8988T (cell line): ENCODE measurements at places on chromosomes 2 and 18.

- DNase-seq = no peak
Measured at GRCh38 chr2:210528716-210529115, 27.7 kb upstream of the CPS1 start.

- DNase-seq = no peak
Measured at GRCh38 chr18:13730481-13730880, 4.0 kb downstream of the RNMT start.

GRCh38 chr2:201500534-201500933, 49.0 kb downstream of the STRADB start:
- no peak for DNase-seq

- DNase-seq = no peak
Measured at GRCh38 chr18:3647636-3648035, 197.7 kb downstream of the TGIF1 start.

DNA sequence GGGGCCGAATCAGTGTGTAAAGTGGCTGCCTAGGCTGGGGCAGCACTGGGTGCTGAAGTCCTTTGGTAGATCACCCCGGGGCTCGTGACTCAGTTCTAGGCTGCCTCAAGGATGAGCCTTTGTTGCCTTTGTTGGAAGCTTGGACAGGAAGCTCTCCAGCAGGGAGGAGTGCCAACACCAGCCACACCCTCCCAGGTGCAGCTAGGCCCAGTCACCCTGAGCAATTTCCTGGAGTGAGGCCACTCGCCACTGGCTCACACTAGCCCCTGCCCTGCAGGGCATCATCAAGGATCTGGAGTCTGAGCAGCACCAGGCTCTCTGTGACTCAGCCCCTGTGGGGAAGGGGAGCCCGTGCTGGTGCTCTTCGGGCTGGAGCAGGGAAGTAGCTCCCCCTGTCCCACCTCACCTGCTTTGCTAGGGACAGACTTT, 6.7 kb upstream of the SDC1 start:
- DNase-seq = peak; percentile 82

- DNase-seq = no peak
Measured at GRCh38 chr2:86704459-86704971, 15.6 kb upstream of the RMND5A start.

- no peak for DNase-seq
Measured at GRCh38 chr18:54217624-54218023, 6.8 kb downstream of the MBD2 start.

- no peak for DNase-seq
Measured at GRCh38 chr2:187826023-187826422, 271.8 kb upstream of the TFPI start.

DNA sequence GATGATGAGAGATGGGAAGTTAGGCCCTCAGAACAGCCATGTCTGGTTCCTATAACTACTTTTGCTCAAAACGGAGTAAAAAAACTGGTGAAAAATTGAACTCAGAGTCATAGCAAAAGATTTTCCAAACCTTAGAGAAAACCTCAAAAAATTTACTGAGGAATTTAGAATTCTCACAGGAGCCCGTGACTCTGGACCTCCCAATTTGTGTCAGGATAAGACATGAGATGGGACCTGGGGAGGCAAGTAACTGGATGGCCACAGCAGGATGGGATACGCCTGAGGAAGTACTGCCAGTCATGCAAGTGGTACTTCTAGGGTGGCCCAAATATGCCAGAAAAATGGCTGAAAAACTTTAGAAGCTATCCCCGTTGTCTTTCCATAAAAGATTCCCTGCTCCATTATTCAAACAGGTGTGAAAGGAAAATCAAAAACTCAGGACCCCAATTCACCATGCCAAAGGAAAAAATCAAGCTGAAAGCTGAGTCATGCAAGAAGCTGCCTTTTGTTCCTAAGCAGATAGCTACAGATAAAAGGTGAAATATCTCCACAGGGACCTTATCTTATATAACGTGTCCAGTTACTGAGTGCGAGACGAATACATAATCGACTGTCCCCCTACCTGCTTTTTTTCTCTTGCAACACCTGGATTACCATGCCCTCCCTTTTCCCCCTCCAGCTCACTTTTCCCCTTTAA, 34.1 kb upstream of the LIPG start:
- DNase-seq = no peak

DNA sequence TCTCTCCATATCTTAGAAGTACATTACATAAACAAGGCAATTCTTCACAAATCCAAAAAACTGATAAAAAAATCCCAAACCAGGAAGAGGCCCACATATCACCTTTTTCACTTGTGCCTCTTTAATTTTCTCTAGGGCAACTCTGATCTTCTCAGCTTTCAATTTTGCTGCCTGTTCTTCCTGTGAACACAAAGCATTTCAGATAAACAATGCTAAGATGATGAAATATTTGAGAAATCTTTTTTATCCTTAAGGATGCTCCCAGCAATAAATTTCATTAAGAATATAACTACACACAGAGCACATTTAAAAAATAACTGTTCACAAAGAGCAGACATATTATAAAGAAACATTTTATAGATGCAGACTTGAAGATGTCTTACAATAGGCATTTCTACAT, 73.4 kb downstream of the RAPH1 start:
- DNase-seq = no peak

- DNase-seq = no peak
Measured at GRCh38 chr2:8253781-8254180, 428.1 kb upstream of the ID2 start.

DNA sequence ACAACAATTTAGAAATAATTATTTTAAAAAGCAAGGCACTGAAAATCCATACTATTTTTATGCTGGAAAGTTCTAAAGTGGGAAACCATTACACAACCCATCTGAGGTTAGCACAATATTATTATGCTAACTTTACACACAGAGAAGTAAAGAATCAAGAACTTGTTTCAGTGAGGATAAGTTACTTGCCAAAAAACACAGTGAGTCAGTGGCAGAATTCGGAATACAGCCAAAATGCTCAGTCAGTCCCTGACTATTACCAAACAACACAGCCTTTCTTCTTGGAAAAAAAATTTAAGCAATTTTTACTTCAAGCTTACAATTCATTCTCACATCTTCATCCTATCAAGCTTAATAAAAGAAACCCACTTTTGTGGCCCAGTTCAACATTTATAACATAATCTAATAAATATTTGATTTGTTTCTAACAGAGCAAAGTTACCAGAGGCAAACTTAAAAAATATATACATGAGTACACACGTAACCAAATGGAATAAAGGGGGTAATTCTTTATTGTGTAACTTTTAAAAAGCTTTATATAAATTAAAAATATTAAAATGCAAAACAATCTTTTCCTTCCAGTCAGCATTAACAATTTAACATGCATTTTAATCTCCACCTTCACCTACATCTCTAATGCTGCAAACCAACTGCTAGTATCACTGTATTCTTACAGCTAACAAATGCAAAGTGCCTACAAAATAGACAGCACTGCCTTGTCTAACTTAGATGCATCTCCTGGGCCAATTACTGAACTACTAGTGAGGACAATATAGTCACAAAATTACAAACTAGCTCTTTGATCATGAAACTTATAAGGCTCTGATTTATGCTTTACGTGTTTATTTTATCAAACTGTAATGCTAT, 55.2 kb downstream of the CCDC88A start:
- no peak for DNase-seq

DNA sequence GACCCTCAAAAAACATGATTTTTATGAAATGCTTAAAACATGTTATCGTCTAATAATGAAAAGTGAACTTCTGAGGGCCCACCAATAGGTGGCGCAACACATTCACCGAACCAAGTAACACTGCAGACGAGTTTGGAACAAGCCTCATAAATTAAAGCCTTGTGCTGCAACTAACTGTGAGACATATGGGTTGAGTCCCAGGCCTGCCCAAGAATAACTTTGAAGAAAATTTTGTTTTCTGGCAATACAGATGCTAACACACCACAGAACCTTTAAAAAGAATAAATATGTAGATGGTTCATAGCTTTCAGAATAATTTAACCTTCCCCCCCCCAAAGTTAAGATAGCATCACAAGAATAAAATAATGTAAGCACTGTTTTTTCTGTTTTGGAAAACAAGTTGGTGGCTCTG, 285.9 kb downstream of the RNF144A start:
- DNase-seq = no peak

DNA sequence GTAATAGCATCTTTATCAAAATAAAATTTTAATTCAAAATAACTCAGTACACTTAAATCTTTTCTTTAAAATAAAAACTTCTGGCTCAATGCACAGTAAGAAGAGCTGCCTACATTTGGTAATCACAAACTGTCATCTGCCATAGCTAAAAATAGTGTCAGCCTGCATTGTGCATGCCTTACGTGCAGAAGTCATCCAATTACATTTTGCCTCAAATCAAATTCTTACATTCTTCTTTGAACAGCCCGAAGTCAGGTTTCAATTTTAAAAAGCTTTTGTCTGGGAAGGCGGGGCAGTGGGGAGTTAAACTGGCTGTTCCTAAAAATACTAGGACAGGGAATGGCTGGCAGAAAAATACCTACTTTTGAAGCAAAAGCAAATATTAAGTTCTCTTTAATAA, 51.1 kb downstream of the RTN4 start:
- DNase-seq = no peak

DNA sequence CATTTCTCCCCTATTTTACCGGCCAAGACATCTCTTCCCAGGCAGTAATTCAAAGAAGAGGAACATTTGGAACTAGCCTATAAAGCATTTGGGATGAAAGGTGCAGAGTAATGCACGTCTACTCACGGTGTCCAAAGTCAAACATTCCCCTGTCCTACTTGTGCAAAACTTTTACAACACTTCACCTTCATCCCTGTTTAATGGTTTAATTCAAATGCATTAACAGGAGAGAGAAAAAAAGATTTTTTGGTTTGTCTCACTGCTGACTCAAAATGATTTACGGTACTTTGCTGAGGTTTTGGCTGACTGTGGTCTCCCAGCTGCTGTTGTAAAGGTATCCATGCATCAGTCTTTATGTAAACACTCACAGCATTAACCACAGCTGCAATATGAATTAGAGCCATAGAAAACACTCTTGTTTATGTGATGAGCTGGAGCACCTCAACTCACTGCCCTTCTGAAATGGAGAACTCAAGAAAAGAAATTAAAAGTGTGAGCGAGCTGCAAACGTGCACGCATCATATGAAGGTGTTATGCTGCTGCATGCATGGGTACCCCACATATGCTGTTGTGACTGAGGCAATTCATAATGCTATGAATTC, 220.5 kb downstream of the PIEZO2 start:
- DNase-seq = no peak

- DNase-seq = no peak
Measured at GRCh38 chr2:53562407-53562806, 205.2 kb upstream of the CHAC2 start.

- no peak for DNase-seq
Measured at GRCh38 chr18:43507842-43508481, 230.7 kb upstream of the SYT4 start.

DNA sequence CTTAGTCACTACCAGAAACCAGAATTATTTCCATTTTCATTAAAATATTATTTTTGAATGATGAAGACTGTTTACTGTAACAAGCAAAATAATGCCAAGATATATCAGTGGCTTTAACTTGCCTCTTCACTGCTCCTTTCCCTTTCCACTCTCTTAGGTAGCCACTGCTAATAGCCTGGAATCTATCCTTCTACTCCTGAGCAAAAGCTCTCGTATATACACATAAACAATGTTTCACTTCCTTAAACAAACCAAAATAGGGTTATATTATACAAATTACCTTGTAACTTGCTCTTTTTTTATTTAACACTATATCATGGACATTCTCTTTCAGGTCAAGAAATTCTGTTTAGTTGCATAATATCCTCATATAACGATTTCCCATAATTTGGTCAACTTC, 20.8 kb downstream of the IMMT start:
- DNase-seq = no peak

DNA sequence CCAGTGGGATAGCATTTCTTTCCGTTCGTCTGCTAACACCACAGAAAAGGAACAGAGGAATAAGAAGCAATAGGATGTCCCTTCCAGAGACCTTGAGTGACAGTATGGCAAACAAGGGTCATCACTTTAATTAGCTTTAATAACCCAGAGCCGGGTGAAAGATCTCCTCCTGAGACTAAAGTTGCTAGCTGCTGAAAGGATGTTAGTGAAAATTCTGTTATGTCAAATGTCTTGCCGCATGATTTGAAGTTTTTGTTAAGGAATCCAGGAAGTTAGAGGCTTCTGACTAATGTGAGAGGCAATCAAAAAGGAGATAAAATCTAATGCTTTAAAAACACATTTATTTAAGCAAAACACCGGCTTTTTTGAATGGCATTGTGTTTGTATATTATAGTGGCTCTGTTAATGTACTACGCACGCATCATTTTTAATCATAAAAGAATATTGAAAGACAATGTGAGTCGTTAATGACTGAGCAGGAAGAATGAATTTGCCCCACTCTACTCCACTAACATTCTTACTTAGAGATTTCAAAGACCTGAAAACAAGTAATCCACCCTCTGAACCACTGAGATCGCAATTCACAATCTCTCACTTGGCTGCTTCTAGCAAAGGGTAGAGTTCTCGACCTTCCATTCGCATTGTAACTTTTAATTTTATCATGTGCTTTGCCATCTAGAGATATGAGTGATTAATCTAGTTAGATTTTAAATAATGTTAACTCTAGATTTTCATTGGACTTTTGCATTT, 536.6 kb downstream of the LRRTM4 start:
- DNase-seq = no peak

DNA sequence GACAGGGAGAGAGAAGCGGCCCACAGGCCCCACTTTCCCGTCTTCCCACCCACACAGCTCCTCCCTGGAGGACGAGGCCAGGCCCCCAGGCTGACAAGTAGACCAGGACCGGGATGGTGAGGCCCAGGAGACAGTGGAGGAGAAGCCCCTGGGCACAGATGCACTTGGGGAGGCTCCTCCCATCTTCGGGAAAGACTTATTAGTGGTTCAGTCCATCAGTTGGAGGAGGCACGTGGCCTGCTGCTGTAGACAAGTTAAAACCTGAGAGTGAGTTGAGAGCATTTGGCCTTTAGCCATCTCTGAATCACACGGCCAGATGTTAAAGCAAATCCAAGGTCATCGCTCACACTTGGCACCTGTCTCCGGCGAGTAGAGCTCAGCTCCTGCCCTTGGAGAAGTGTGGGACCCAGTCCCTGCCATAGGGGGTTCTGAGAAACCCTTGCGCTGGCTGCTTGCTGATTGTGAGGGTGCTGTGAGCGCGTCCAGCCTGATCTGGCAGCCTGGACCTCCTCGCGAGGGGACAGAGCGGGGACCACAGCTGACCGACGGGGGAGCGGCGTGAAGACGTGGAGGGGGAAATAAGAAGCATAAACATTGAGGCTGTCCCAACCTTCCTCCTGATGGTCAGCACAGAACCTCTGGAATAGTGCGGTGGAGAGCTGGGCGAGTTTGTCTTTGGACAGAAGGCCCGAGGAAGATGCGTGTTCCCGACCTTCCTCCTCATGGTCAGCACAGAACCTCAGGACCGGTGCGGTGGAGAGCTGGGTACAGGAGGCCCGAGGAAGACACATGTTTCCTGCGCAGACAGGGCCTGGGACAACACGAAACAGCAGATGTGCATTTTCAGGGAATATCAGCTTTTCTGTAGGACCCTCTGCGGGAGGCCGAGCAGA, 24.7 kb upstream of the ALLC start:
- DNase-seq = peak; percentile 10

GRCh38 chr2:236793023-236794011, 223.7 kb downstream of the ACKR3 start:
- DNase-seq = no peak

GRCh38 chr2:65292106-65292400, 64.4 kb downstream of the ACTR2 start:
- DNase-seq = no peak
